ENCODE measurements at places on chromosomes 12 and 14.
A peak's percentile ranks its signal among the peaks of the same experiment; 100 is the strongest.

DNA sequence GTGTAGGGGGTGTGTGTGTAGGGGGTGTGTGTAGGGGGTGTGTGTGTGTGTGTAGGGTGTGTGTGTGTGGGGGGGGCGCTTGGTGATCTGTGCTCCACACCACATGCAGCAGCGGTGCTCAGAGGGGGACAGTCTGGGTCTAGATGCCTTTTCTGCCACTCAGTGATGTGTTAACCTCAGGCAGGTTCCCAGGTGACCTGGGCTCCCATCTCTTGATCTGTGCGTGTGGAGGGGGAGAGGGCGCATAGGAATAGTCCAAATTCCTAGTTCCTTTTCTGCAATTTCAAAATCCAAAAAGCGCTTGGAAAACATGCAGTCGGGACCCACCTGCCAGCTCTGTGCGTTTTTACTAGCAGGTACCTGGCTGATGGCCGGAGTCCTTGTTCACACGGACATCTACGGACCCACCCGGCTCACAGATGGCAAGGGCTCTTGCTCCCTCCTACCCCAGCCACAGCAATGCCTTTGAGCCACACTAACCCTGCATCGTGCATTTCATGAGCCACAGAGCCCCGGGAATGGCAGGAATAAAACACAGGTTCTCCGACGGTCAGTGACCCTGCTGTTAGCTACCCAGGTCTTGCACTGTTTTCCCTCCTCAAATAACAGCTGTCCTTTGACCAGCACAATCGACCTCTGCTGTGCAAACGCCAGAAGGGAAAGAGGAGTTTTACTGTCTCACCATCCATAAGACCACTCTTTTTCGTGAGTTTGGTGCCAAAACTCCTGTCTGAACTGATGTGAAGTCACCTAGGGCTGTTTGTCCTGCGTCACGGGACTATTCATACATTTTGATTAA lies 120.8 kb downstream of the GLT1D1 start:
- DNase-seq: no peak

DNA sequence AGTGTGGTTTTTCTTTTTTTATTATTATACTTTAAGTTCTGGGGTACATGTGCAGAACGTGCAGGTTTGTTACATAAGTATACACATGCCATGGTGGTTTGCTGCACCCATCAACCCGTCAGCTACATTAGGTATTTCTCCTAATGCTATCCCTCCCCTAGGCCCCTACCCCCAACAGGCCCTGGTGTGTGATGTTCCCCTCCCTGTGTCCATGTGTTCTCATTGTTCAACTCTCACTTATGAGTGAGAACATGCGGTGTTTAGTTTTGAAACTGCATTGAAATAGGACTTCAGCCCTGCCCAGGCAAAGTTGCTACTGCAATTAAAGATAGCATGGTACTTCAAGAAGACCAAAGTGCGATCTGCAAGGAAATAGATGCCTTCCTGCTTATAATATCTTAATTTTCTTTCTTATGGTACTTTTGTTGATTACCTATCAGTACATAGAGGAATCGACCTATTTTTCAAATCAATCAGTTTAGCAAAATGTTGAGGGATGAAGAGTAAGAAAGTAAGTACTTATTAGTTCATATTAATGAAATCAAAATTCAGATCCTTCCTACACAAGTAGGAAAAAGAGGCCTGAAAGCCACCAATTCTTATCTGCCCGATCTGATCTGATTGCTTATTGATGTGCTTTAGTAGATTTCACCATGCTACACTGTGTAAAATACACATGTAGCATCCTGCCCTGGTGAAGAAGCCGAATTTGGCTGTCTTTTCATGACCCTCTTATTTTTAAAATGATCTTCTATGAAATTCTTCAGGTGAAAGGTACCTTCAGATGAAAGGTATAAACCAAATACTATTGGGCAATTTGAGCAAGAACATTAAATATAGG lies 1.6 kb downstream of the LTA4H start:
- DNase-seq: no peak

DNA sequence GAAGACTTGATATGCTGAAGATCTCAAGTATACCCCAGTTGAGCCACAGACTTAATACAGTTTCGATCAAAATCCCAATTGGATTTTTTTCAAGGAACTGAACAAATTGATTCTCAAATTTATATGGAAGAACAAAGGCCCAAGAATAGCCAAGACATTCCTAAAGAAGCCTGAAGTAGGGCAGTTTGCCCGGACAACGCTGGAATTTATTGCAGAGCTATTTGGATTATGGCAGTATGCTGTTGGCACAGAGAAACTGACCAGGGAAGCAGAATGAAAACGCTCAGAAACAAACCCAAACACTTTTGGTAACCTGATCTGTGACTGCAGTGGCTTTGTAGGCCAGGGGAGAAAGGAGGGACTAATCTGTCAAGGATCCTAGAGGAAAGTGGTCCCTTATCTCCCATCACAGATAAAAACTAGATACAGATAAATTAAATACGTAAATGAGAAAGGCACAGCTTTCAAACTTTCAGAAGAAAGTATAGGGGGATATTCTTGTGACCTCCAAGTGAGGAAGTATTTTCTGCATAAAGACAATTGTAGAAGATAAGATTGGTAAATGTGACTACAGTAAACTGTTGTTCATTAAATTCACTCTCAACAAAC lies 35.9 kb upstream of the GSC start:
- DNase-seq: no peak

DNA sequence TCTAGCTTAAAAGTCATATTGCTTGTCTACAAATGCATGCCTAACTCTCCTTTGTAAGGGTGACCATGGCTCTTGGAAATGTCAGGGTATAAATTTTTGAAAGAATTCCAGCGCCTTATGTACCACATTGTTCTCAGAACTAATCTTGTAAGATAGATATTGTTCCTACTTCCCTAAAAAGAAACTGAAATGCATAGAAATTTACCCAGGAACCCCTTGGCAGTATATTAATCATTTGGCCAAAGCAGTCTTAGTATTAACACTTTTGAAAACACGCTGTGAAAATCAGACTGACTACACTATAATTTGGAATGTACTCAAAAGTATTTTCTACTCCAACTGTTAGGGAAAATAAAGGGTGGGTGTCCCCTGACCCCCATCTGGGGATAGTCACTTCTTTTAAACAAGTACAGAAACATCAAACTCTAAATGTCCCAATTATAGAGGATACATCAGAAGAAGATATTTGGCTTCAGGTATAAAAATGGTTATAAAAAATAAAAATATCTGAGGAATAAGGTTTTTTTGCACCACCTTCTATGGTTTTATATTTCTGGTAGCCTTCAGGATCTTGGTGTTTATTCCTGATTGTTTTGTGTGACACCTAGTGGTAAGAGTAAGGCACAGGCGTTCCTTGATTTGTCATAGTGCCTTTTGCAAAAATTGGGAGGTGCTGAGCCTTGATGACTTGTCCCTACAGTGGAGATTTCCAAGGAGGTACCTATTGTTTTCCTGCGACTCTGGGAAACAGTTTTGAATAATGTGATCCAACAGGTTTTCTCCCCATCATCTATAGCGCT lies 2.2 kb upstream of the NFKBIA start:
- DNase-seq: no peak

DNA sequence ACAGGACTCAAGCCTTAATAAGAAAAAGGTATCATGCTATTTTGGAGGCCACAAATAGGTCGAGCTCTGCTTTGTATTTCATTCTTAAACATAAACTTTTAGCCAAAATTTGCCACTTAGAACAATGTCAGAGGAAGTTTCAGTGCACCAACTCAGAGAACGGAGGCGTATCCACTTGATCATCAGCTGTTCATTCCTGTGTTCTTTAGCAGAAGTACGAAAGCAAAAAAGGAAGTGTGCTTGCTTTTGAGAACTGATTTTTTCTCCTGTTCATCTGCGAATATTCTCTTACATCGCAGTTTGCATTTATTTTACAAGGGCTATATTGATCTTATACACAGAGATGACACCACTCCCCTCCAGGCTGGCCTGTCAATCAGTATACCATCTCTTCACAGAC lies 188.6 kb upstream of the SOX5 start:
- DNase-seq: no peak

- DNase-seq: no peak
These were observed 3.9 kb upstream of the POC1B start for GRCh38 chr12:89529738-89530137.

GRCh38 chr12:104219908-104220404 lies 4.4 kb downstream of the TXNRD1 start:
- peak; percentile 51 for DNase-seq

DNA sequence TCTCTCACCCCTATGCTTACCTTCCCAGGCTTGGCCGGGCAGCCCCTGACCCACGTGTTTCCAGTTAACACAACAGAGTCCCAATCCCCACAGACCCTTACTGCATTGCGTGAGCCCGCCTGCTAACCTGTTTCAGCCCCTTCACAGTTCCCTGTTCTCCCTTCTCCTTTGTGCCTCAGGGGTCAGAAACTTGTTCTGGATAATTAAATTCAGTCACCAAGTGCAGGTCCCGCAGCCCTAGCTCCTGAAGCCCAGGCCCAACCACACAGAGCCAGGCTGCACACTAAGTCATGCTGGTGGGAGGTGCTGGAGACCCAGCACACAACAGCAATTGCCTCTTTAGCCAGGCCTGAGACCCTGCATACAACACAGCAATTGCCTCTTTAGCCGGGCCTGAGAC lies 9.6 kb downstream of the ISM2 start:
- DNase-seq: no peak

GRCh38 chr14:94307410-94307992 lies 14.4 kb upstream of the SERPINA10 start:
- no peak for DNase-seq

DNA sequence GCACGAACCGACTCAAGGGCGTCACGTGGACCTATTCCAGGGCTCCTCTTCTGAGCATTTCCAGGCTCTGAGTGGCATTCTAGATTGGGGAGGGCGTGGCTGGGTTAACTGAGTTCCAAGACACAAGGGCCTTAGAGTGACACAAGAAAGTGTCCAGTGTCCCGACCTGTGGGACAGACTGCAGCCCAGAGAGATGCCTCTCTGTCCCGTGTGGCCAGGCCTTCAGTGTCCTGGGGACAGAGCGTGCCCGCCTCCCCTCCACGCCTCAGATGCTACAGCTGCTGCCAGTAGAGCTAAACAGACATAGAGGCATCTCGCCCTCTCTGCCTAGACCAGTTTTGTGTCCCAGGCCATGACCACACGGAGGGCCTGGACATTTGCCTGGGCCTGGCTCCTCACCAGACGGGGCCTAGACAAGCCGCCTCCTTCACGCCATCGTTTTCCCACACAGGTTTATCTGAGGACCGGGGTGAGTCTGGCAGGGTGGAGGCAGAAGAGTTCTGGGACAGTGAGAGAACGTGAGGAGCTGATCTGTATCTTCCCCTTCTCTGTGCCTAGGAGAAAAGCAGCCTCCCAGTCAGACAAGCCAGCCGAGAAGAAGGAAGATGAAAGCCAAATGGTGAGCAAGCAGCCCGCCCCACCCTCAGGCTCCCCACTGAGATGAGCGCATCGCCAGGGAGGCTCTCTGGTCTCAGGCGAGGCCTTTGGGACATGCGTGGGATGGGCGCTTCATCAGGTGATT lies 27.1 kb downstream of the DEGS2 start:
- DNase-seq: no peak

- DNase-seq: no peak
These were observed 411.9 kb downstream of the NELL2 start for GRCh38 chr12:44464180-44464579.

DNA sequence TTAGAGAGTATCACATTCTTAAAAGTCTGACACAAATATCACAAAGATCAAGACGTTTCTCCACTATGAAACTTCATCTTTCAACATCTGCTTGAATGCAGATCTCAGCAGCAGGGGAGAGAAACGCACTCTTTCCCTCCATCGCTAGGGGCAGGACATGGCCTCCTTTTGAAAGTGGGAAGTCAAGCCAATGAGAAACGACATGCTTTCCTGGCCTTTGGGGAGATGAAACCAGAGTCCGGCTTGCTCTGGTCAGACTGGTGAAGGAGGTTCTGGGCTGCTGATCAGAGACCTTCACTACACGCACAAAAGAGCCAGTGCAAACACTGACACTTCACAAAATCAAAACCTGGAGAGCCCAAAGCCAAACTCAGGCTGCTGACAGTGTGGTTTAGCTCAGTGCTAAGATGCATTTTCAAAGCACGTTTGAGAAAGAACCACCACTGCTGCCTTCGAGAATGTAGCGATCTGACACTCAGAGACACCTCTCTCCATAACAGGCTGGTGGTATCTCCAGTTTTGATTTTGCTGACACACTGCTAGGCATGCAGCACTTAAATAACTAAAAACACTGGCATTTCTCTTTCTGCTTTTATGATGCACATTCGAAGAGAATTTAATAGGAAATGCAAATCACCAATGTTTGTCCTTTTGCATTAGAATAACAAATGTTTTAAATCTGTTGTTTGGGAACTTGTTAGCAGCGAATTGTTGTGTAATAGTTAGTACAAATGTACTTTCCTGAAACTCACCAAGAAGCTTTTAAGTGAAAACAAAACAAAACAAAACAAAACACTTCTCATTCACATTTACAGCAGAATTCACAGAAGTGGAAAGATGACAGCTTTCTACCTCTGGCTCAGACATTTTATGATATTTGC lies 93.9 kb upstream of the OVCH1 start:
- DNase-seq: no peak

- no peak for DNase-seq
These were observed 1.8 kb downstream of the GPR162 start for GRCh38 chr12:6823182-6824084.

DNA sequence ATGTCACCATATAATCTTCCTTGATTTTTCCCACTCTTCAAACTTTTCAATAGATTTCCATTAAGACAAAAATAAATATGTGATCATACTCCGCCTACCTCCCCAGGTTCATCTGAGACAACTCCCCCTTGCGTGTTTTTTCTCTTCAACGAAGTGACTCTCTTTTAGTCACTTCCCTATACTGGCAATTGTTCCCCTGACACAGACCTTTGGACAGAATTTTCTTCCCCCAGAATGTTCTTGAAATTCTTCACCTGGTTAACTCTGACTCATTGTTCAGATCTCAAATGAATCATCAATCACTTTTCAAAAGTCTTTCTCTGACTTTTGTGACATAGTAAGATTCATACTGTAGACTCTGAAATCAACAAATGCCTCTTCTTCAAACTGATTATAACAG lies 727.3 kb upstream of the LMO3 start:
- no peak for DNase-seq

- DNase-seq: no peak
These were observed 49.1 kb downstream of the PTGER2 start for GRCh38 chr14:52363041-52363704.

GRCh38 chr12:114215746-114216145 lies 190.2 kb downstream of the TBX5 start:
- no peak for DNase-seq

DNA sequence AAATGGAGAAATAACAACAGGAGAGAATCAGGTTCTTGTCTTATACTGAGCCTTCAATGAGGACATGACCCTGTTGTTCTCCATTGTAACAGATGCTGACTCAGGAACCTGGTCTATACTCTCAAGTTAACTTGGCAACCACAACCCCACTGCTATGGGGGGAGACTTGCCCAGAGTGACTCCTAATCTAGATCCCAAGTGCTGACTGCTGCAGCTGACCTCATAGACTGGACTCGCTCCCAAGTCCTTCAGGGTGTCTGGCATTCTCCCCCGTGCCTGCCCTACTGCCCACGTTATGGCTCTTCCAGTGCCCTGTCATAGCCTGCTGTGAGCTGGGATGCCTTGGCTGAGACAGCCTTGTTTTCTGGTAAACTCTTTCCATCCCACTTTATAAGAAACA lies 37.1 kb downstream of the NID2 start:
- no peak for DNase-seq

GRCh38 chr12:27436768-27437167 lies 9.8 kb upstream of the SMCO2 start:
- no peak for DNase-seq

GRCh38 chr14:22517117-22517720 lies 71.8 kb downstream of the DAD1 start:
- no peak for DNase-seq

GRCh38 chr12:89544681-89545184 lies 18.9 kb upstream of the POC1B start:
- no peak for DNase-seq

Data from stimulated activated CD4-positive, alpha-beta T cell treated with anti-CD3 and anti-CD28 coated beads, TNF-alpha, amount 100 ng/mL, for 4 hours (primary cell).